ENCODE measurements at places on chromosomes 1 and 21. TPM values are rescaled to one million over a fixed set of nuclear protein-coding genes. Genes with fewer than 3 reads are reported as not detected.

DNA sequence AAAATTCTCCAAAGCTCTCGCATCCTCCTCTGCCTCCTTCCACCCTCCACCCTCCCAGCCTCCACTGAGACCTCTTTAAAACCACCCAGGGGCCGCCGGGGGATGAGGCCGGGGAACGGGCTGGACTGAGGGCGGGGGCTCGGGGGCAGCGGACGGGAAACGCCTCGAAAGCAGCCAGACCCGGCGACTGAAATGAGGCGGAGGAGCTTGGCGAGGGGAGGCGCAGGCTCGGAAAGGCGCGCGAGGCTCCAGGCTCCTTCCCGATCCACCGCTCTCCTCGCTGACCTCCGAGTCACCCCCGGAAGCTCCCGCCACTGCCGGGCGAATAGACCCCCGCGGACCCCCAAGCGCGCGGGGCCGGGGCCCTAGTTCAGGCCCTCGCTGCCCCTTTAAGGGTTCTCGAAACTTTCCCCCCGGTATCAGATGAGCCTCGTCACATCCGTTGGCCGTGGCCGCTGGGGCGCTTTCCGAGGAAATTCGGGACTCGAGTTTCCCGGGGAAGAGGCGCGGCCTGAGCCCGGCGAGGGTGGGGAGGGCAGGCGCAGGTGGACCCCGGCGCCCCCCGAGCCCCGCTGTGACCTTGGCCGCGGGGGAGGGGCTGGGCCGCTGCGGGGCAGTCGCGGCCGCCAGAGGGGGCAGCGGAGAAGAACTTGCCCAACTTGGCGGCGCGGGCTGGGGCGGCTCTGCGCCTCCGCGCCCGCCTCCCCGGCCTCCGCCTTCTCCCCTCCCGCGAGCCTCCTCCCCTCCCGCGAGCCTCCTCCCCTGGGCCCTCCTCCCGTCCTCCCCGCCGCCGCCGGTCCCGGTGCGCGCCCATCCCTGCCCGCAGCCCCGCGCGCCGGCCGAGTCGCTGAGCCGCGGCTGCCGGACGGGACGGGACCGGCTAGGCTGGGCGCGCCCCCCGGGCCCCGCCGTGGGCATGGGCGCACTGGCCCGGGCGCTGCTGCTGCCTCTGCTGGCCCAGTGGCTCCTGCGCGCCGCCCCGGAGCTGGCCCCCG, at the start of gene BACE2:
Gene BACE2 (plus strand): TSS at position 813 of the 995 bp plus-strand sequence. CDS start 104 bp downstream, at position 917.
- peak; percentile 94 for DNase-seq

DNA sequence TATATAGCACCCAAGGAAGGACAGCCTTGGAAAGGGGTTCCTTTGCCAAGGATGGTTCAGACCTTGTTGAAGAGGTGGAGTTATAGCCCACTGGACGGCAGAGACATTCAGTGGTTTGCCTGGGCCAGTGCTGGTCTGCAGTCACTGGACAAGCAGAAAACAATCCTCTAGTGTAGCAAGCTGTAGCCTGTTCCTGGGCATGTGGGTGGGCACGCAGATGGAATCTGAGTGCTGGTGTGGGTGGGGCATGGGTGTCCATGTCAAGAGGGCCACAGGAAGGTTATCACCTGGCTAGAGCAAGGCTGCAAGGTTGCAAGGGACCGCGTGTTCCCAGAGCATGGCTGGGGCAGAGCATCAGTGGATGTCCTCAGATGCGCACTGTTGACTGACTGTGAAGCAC, 244.7 kb downstream of the PTPRU start:
- no peak for DNase-seq

- DNase-seq: no peak
Measured at GRCh38 chr1:200118779-200119505, 91.4 kb downstream of the NR5A2 start.

DNA sequence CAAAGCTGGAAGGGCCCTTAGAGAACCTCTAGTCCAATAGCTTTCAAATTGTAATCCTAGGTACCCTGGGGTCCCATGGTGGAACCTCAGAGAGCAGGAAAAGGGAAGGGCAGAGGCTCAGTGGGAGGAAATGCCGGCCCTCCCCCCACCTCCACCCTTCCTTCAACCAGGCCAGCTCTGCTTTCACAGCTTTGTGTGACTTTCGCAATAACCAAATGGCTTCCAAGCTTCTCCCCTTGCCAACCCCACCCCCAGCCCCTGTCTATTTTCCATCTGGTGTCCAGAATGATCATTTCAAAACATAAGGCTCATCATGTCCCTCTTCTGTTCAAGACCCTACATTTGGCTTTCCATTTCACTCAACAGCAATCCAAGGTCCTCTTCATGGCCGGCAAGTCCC, 74.4 kb downstream of the CD58 start:
- no peak for DNase-seq

DNA sequence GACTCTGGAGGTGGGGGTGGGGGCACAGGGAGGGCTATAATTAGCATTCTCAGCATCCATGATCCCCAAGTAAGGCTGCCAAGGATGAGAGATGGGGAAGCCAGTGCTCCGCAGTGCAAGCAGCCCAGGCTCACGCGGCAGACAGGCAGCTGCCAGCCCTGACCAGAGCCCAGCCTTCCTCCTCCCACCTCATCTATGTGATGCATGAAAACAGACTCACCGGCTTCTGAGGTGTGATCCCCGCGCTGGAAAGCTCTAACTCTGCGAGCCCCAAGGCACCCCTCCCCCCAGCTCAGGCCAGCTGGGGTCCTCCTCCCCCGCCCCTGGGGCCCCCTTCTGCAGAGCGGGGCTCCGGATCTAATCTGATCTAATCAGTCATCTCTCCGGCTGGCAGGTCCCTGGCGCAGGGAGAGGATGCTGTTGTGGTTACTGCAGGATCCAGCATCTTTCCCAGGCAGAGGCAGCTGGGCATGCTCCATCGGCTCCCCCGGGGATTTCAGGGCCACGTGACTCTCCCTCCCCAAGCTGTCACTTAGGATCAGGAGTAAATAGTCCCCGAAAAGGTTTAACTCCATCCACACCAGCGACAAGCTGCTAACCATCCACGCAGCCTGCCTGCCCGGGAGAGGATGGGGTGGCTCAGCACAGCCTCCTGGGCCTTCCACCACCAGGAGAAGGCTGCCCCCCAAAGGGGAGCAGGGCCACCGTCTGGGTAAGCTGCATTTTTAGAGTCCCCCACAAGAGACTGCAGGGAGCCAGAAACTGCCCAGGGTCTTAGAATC, at the start of gene PLEKHA6:
Gene PLEKHA6 (minus strand): TSS at position 456 of the 782 bp plus-strand sequence. CDS start 86,202 bp downstream, outside the sequence.
- peak; percentile 74 for DNase-seq

GRCh38 chr1:210557426-210558077, 228.8 kb downstream of the HHAT start:
- no peak for DNase-seq

DNA sequence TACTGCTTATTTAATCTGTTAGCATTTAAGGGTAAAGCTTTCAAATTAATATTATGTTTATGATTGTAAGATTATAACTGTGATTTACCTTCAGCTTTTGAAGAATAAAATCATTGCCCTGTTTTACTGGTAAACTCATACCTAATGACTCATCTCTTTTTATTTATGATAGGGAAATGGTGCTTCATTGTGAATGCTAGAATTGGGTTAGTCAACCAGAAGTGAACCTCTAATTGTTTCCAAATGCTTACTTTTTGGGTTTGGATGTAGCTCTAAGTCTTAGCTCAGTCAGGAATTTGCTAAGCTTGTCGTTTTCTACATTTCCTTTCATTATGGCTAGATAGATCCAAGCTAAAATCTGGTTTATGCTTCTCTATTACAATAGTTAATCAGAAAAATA, 59.4 kb downstream of the SLC30A7 start:
- no peak for DNase-seq

DNA sequence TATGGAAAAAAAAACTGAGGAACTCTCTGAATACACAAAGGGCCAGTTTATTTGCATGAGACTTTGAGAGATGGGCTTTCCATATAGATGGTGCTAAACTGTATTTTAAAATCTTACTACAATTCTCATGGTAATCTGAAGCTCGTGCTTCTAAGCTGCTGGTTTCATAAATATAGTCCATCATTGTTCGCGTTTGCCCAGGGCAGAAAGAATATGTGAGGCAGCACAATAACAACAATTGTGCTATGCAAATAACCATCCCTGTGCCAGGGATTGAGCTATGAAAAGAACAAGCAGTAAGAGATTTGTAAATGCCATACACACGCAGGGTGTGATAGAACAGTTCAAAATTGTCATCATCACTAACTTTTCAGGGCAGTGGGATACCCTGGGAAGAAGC, 4.9 kb upstream of the EPS15 start:
- DNase-seq: no peak

DNA sequence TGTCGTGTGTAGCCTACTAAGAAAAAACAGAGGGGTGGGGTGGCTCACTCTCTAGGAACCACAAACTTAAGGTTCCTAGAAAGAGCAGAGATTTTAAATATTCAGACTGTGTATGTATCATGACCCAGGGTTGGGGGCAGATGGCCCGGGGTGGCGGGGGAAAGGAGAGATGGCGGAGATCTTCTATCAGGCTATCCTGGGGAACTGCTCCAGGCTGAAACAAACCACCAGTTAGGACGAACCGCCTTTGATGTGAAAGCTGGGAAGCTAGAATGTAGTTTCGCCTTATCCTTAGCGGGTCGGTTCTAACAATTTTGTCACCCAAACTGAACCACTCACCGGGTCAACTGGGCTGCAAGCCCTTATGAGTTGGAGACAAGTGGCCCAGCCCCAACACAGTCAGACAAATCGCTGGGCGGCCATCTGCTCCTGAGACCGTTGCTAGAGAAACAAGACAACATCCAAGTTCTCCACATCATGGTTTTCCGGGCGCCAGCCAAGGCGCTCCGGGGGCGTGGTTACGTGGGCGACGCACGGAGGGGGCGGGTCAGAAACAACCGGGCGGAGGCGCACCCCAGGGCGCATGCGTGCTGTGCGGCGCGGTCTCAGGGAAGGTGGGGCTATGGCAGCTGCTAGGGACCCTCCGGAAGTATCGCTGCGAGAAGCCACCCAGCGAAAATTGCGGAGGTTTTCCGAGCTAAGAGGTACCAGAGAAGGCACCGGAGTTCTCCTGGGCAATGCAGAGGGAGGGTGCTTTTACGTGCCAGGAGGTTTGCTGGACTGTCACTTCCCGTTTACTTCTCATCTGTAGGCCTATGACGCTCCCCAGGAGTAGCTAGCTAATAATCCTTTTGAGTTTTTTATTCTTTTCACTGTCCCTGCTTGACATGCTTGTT, at the start of the genes FPGT and LRRIQ3:
Gene FPGT (plus strand): TSS at position 586 of the 896 bp plus-strand sequence. CDS start 37 bp downstream, at position 623.
Gene LRRIQ3 (minus strand): TSS at position 520 of the 896 bp plus-strand sequence. CDS start 14,492 bp downstream, outside the sequence.
- peak; percentile 89 for DNase-seq

GRCh38 chr1:93178418-93178817, 1.8 kb downstream of the TMED5 start:
- no peak for DNase-seq

GRCh38 chr1:2979191-2980072, 41.8 kb upstream of the ACTRT2 start:
- DNase-seq: no peak

- DNase-seq: peak; percentile 72
Measured at GRCh38 chr1:156359973-156360372, 9.0 kb upstream of the RHBG start.

DNA sequence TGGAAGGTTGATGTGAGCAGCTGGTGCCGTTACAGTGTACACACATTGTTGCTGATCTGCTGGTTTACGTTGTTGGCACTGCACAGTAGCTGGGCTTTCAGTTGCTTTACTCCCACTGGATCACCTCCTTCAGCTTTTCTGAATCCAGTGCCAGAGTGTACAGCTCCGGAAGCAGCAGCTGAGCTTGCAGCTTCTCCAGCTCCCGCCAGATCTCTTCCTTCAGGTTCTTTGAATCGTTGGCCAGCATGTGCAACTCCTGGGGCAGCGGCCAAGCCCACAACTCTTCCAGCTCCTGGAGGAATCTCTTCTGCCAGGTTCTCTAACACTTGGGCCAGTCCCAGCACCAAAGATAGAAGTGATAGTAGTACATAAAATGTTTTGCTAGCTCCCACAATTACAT, 149.7 kb upstream of the RRP15 start:
- DNase-seq: no peak

- peak; percentile 81 for DNase-seq
Measured at GRCh38 chr1:21436488-21437340, 3.2 kb upstream of the NBPF3 start.

RGS16 gene
- 29.1 TPM for total RNA-seq

PPFIA4 gene
- total RNA-seq: 7.4 TPM

FCGR1A gene
- not detected for total RNA-seq

HUNK gene
- total RNA-seq: 3.2 TPM

TLR5 gene
- 0.44 TPM for total RNA-seq

PTGFR gene
- not detected for total RNA-seq

CELA2A gene
- not detected for total RNA-seq

ZNF281 gene
- total RNA-seq: 48.6 TPM
